ENCODE measurements at places on chromosomes 4 and X. TPM values are rescaled to one million over a fixed set of nuclear protein-coding genes. Genes with fewer than 3 reads are reported as not detected.

Gene NSUN7
- polyA plus RNA-seq: 11.1 TPM

Gene ETNPPL
- 0.47 TPM for polyA plus RNA-seq

Gene GAGE12H
- not detected for polyA plus RNA-seq

Gene WDR17
- 5.6 TPM for polyA plus RNA-seq

- no peak for DNase-seq
Measured at GRCh38 chrX:48883729-48884128, 13.8 kb downstream of the TIMM17B start.

- no peak for DNase-seq
Measured at GRCh38 chr4:149048451-149049143, 606.4 kb upstream of the NR3C2 start.

DNA sequence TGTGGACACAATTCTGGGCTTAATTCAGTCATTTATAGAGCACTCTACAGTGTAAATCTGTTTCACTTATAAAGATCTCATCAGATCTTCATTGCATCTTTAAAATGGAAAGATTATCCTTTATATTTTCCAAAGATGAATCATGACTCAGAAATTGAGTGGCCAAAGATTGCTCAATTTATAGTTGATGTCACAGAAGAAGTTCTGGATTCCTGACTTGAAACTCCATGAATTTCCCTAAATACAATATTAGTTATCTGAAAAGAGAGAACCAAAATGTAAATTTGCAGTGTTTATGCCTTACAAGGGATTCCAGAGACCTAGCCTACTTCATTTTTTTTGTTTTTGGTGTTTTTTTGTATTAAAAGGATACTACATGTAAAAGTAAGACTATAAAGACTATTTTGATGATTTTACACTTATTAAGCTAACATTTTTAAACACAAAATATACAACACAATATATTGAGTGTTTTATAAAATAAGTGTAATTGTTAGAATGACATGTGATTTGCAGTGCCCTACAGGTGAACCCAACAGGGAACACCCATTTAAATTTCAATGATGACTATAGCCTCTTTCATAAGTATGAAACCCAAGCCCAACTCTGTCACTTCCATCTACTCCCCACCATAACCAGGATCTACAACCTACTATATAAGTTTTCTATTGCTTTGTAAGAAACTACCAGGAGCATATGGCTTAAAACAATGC lies 183.5 kb downstream of the PCDH7 start:
- no peak for DNase-seq

GRCh38 chr4:152962150-152962549 lies 26.0 kb downstream of the FHDC1 start:
- no peak for DNase-seq

DNA sequence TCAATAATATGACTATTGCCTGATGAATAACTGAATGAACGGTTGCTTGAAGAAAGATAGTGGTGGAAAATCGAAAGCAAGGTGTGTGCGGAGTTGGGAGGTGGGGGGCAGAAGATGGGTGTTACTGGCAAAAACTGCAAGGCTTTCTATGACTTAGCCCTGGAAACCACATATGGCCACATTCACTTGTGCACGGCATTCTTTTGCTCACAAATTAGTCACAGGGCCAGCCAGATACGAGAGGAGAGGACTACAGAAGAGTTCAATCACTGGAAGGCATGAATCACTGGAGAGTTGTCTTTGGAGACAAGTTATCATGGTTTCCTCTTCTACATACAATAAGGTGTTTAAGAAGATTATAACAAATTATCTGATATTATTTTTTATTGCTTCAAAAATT lies 626.5 kb upstream of the CPEB2 start:
- DNase-seq: no peak

- DNase-seq: peak; percentile 15
Measured at GRCh38 chrX:129360175-129360574, 163.1 kb downstream of the SMARCA1 start.

- no peak for DNase-seq
Measured at GRCh38 chr4:66606908-66607307, 936.6 kb upstream of the EPHA5 start.

GRCh38 chr4:129043523-129043922 lies 49.8 kb downstream of the SCLT1 start:
- no peak for DNase-seq

DNA sequence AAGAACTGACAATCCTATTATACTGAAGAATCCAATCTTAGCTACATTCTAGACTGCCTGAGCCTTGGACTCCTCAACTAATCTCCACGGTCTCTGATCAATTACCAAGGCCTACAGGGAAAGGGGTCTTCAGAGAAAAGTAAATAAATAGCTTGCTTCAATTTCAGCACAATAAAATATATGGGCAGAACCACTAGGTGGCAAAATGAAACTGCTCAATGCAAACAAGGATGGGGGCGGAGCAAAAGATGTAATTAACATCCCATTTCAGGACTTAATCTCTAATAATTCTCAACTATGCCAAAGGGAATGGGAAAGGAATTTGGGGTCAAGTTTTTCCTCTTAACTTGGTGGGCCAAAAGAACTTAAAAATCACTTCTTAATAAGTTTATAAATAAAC lies 78.4 kb upstream of the MAP3K15 start:
- peak; percentile 37 for DNase-seq

- DNase-seq: no peak
Measured at GRCh38 chr4:78379040-78379439, 172.5 kb upstream of the ANXA3 start.

- DNase-seq: peak; percentile 10
Measured at GRCh38 chrX:8971116-8971515, 62.8 kb downstream of the FAM9B start.

GRCh38 chr4:14180983-14181601 lies 553.6 kb upstream of the BOD1L1 start:
- no peak for DNase-seq

GRCh38 chr4:137467537-137467936 lies 64.8 kb downstream of the PCDH18 start:
- no peak for DNase-seq

- DNase-seq: no peak
Measured at GRCh38 chrX:132648895-132649294, 160.1 kb upstream of the MBNL3 start.

DNA sequence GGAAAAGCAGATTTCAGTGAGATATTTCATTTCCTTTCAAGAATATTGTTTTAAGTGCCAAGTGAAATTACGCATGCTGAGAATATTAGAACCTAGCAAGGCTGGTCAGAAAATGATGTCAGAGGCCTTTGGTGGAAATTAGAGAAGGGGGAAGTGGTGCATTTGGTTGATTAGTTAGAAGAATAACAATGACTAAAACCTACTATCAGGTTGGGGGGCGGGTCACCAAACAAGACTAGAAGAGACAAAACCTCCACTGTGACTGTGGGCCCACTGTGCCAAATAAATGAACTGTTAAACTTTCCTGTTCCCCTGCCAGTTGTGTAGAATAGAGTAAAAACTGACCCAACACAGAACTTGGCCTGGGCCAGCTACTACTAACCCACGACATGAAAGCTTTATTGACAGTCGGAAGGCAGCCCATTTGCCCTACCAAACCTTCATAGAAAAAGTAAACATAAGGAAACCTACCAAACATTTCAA lies 2.9 kb downstream of the RAPGEF2 start:
- no peak for DNase-seq

- no peak for DNase-seq
Measured at GRCh38 chrX:70029863-70030262, 19.9 kb downstream of the AWAT2 start.

DNA sequence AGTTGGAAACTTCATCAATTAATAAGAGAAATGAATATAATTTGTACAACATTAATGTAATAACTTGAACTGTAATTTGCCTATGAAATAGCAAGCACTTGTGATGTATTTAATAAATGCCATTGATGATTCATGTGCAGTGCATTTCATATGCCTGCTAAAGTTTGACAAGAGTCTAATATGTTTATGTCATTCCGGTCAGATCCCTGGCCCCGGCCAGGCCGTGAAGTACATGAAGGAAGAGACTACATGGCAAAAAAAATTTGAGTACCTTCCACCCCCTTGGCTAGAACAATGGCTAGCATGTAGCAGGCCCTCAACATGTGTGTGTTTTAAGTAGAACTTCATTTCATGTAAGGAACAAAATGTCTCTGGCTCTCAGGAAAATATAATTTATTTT lies 161.3 kb downstream of the ATP10D start:
- no peak for DNase-seq

GRCh38 chr4:84914686-84915395 lies 51.6 kb downstream of the WDFY3 start:
- DNase-seq: no peak

GRCh38 chr4:143402776-143403552 lies 66.3 kb downstream of the GAB1 start:
- DNase-seq: no peak

- no peak for DNase-seq
Measured at GRCh38 chr4:26815706-26816105, 44.9 kb upstream of the STIM2 start.
